ENCODE measurements at places on chromosomes 4 and X.

GRCh38 chr4:127102361-127102760 is 530.4 kb upstream of the INTU start:
- no peak for DNase-seq

DNA sequence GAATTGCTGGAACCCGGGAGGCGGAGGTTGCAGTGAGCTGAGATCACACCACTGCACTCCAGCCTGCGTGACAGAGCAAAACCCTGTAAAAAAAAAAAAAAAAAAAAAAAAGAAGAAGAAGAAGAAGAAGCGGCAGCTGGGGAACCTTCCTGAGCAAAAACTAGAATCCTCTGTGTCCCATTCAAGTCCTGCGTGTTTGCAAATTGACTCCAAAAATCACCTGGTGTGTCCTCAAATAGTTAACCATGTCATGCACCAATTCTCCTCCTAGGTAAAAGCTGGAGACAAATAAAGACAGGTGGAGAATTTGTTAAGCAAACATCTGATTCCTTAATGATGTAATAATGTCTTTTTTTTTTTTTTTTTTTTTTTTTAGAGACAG is 31.9 kb upstream of the ASMTL start:
- DNase-seq = no peak

- no peak for DNase-seq
These were observed 60.3 kb downstream of the MTHFD2L start for GRCh38 chr4:74218201-74218600.

DNA sequence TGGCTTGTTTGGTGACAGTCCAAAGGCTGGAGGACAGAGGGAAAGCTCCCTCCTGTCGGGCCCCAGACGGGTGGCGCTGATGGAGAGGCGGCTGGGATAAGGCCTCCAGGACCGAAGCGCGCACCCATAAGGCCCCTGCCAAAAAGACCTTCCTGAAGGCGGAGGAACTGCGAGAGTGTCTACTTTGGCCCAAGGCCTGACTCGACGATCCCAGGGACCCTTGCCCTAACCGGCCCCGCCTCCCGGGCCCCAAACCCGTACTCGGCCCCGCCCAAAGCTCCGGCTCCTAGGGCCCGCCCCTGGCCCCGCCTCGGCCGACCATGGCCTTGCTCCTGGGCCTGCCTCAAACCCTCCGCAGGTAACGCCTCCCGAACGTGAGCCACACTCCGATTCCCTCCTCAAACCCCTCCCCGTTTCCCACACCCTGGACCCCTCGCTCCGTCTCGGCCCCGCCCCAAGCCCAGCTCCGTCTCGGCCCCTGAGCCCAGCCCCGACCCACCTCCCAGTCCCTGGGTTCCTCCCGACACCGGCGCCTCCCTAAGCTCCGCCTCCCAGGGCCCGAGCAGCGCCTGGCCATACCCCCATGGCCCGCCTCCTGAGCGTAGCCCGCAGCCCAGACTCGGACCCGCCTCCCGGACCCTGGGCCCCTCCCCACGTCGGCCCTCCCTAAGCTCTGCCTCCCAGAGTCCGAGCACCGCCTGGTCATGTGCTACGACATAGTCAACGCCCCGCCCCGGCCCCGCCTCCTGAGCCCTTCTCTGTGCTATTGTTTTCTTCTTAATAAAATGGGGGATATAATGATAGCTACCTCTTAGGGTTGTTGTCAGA is 90.0 kb upstream of the DRD5 start:
- DNase-seq = peak; percentile 95

DNA sequence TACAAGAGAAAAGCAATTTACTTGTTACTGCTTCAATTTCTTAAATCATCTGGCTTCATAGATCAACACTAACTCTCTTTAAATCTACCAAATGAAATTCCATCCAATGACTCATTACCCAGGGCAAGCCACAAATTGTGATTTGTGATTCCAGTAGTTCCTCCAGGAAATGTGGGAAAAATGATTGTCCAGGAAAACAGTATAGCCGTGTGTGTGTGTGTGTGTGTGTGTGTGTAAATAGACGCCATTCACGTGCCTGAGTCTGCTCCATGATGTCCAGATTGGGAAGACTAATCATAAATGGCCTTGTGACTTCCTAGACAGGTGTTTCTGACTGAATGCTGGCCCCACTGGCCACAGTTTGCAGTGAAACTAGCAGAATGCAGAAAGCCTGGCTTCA is 121.3 kb downstream of the HS6ST2 start:
- DNase-seq = no peak

DNA sequence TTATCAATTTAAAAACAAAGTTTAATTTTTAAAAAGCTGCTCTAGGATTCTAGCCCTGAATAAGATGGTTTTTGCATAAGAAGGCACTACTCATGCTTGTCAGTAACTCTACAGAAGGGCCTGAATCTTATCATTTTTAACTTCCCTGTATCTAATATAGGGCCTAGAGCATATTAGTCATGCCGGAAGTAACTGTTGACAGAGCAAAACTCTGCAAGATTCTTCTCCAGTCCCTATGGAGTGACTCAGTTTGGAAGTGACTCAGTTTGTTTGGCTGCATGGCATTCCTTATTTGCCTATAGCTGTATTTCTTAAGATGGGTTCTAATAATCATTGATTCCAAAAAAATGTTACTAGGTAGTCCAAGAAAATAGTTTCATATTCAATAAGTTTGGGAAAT is 431.8 kb upstream of the HTR2C start:
- no peak for DNase-seq

GRCh38 chr4:152828122-152828521 is 48.4 kb downstream of the ARFIP1 start:
- DNase-seq = no peak

GRCh38 chrX:34809096-34809495 is 133.5 kb upstream of the FAM47B start:
- no peak for DNase-seq

- no peak for DNase-seq
These were observed 5.1 kb upstream of the DHX15 start for GRCh38 chr4:24589448-24589847.

- DNase-seq = no peak
These were observed 189.7 kb downstream of the TSPAN5 start for GRCh38 chr4:98468709-98469108.

DNA sequence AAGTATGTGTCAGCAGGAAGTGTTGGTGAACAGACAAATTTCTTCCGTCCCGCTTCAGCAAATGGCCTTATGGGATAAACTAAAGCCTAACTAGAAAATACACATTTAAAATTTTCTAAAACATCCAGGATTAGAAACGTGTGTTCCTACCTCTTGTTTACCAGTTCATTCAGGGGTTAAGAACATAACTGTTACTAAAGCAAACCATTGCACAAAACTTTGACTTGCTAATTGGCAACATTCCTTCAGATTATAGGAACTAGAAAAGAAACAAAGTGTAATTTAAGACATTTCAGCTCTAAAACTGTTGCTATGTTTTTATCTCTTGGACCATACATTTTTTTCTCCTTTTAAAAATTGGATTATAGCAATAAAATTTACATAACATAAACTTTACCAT is 39.5 kb upstream of the CXCL13 start:
- DNase-seq = no peak

GRCh38 chrX:9604908-9605306 is 140.0 kb downstream of the TBL1X start:
- no peak for DNase-seq

DNA sequence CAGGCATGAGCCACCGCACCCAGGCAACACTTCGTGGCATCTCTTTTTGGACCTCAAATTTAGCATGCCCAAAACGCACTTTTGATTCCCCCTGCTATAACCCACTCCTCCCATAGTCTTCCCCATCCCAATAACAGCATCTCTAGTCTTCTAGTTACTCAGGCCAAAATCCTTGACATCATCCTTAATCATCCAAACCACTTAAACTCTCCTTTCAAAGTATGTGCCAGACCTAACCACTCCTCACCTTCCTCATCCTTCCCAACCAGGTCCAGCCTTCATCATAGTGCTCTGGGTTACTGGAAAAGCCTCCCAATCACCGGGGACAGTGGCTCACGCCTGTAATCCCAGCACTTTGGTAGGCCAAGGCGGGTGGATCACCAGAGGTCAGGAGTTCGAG is 41.9 kb downstream of the AFAP1 start:
- DNase-seq = no peak

DNA sequence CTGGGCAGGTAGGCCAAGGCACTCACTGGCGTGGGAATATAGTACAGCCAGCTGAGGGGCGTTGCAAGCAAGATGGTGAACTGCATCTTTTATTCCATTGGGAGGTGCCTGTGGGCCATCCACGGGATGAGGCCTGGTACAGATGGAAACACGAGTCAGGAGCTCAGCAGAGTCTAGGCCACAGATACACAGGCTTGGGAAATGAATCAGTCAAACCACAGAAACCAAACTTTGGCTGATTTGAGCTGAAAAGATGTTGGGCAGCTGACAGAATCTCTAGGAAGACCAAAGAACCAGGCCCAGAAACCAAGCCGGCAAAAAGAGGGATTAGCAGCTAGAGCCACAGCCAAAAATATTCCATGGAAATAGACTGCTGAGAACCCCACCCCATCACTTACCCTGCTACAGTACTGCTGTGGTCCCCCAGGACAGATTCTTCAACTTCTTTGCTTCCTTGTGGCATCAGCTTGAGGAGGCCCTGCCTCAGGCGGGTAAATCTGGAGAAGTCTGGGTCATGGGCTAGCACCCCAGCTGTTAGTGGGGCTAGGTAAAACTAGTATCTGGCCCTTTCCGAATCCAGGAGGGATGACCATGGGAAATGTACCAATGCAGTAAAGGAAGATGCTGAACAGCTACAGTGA is 75.4 kb downstream of the TMEM131L start:
- DNase-seq = no peak

DNA sequence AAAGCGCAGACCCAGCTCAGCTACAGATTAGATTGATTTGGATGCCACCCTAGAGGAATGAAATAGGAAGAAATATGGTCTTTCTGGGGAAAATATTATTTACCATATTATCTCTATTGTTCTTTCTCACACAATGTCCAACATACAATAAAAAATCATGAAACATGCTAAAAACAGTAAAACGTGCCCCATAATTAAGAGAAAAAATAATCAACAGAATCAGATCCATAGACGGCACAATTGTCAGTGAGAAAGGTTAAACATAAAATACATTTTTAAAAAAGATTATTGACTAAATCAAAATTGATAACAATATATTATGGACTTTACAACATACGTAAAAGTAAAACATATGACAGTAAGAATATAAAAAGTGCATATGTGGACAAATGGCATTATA is 90.9 kb downstream of the ENPP6 start:
- no peak for DNase-seq

DNA sequence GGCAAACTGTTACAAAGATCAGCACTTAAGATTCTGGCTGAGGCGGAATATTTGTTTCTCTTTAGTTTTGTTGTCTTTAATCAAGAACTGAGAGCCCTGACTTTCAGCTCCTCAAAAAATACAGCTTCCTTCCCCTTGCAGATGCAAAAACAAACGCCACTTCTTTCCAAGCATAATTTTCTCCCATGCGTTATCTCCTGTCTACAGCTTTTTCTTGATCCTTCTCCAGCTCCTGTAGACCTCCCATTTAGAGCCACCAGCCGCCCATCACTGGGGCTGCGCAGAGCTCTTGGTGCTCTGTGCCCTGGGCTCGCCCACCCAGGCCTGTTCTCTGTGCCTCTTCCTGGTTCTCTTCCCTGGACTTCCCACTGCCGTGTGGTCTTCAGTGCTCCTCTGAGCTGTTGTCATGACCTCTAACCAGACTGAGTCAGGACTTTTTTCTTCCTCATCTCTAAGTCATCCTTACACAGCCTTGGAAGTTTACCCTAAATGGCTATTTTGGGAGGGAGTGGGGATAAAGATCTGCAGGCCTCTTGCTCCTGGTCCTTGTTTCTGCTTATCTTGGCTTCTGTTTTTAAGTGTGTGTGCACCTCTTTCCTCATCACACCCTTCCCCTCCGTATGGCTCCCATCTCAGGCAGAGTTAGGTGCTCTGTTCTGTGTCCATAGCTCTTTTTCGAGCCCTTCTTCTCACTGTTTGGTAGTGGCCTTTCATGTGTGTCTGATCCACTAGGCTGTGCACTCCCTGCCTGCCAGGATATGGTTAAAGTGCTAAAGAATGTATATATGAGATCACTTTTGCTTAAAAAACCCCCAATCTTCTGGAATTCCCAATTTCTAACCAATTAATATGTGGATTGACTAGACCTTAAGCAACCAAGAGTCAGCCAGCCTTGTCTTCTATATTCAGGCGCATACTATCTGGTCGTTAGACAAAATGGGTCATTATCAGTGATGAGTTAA is 122.5 kb downstream of the PTTG2 start:
- no peak for DNase-seq

DNA sequence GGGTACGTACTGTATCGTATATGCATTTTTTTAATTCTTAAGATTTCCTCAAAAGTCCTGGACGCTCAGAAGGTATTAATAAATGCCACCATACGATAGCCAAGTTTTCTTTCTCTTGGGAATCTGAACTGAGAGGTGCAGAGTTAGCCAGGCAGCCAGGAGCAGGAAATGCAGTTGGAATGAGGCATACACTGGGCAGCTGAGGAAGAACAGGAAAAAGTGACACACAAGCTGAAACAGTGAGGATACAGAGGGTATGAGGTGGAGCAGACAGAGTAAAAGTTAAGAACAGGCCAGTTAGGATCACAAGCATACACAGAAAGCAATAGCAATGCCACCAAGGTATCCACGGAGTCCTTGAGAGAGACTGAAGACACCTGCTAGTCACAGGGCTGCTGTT is 13.4 kb downstream of the UFSP2 start:
- no peak for DNase-seq

DNA sequence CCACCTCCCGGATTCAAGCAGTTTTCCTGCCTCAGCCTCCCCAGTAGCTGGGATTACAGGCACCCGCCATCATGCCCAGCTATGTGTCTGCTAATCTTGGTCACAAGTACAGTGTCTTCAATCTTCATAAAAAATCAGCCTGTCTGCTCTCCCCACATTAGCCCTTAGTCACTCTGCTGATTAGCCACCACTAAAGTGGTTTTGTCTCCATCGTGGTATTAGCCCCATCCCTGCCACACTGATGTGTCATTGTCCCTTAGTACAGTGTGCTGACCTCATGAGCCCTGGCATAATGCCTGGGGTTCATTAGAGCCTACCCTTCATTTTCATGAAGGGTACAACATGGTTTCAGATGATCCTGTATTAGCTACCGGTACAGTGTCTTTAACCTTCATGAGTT is 49.9 kb downstream of the ZNF157 start:
- no peak for DNase-seq

GRCh38 chr4:43130228-43131021 is 237.9 kb downstream of the GRXCR1 start:
- DNase-seq = no peak

- DNase-seq = no peak
These were observed 607.8 kb downstream of the FSTL5 start for GRCh38 chr4:161555689-161556660.

GRCh38 chrX:13667919-13668318 is 15.0 kb downstream of the TCEANC start:
- no peak for DNase-seq

DNA sequence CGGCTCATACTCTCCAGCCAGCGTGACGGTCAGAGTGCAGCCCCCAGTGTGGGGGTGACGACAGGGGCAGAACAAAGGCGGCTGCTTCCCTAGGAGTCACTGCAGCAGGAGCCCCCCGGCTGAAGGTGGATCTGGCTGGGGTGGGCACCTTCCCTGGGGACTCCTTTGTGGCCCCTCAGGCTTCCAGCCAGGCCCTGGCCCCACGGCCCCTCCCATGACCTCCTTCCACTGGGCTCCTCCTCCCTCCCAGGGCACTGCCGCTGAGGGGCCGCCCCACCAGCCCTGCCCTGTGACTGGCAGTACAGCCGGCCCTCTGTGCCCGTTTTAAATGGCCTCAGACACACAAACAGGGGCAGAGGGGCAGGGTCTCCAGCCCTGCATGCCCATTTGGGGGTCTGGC is 61.9 kb downstream of the FAM53A start:
- DNase-seq = no peak

- no peak for DNase-seq
These were observed 11.0 kb downstream of the STIM2 start for GRCh38 chr4:26871611-26872010.

Measured in prostate gland (tissue), 2 donors.